Adrenal gland (tissue), 19 donors: ENCODE measurements at places on chromosomes 2 and 18. TPM values are rescaled to one million over a fixed set of nuclear protein-coding genes. Genes with fewer than 3 reads are reported as not detected.

PRKAG3 gene
- not detected for total RNA-seq

GPBAR1 gene
- total RNA-seq: 2.6 TPM

PRSS56 gene
- not detected for total RNA-seq

ASXL3 gene
- total RNA-seq: 0.53 TPM

RTN4 gene
- 476 TPM for total RNA-seq

FABP1 gene
- total RNA-seq: not detected

LRATD1 gene
- total RNA-seq: 5.0 TPM
